ENCODE measurements at places on chromosomes 6 and 20. TPM values are rescaled to one million over a fixed set of nuclear protein-coding genes. Genes with fewer than 3 reads are reported as not detected.
A peak's percentile ranks its signal among the peaks of the same experiment; 100 is the strongest.

- H3K27me3 ChIP-seq, result no peaks in the 10 kb centered on the region
- H3K36me3 ChIP-seq, result no peaks in the 10 kb centered on the region
- H3K4me1 ChIP-seq, result no peaks in the 10 kb centered on the region
- H3K4me3 ChIP-seq, result no peak overlapping the region
- no peak overlapping the region for H3K27ac ChIP-seq
- no peak for DNase-seq
Observed at GRCh38 chr6:145491126-145491525, 244.2 kb downstream of the EPM2A start.

Gene LCA5
- total RNA-seq, result not detected

- H3K27me3 ChIP-seq, result peaks cover 22% of the 10 kb centered on the region
- peaks cover 20% of the 10 kb centered on the region for H3K4me1 ChIP-seq
- H3K4me3 ChIP-seq, result peak overlapping the region; percentile 77
- no peak for DNase-seq
- H3K27ac ChIP-seq, result no peak overlapping the region
Observed at GRCh38 chr6:7261852-7262461, 51.0 kb downstream of the SSR1 start.

Gene IL22RA2
- total RNA-seq, result not detected

DNA sequence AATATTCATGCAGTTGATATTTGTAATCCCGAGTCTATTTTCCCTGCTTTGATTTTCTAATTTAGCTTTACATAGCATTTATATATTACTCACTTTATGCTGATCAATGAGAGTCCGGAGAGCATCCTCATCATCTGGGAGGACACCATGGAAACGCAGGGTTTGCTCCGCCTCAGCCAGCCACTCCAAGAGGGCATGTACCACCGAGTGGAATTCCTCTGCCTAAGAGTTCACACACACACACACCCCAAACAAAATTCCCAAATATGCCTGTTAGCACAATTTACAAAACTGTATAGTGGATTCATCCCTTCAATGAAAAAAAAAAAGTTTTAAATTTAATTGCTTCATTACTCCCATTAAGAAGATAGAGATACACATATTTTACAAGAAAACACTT is 160.7 kb downstream of the DST start:
- DNase-seq, result no peak
- no peaks in the 10 kb centered on the region for H3K4me1 ChIP-seq
- no peak overlapping the region for H3K4me3 ChIP-seq
- no peaks in the 10 kb centered on the region for H3K27me3 ChIP-seq

DNA sequence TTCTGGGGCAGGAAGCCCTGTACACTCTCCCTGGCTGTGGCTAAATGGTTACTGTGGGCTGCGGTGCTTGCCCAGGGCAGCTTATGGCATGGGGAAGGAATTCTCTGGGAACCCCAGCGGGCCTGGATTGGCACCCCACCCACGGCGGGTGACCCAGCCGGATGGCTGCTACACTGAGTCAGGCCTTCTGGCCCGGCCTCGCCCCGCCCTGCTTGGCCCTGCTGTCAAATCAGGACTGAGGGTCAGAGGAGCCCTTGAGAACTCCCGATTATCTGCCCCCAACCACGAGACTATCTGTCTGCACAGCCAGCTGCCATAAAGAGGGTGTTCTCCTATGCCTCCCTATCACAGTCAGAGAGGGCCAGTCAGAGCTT is 7.3 kb upstream of the ITPR3 start:
- no peak for DNase-seq
- H3K4me1 ChIP-seq, result peaks cover 14% of the 10 kb centered on the region
- no peak overlapping the region for H3K27ac ChIP-seq
- H3K36me3 ChIP-seq, result no peaks in the 10 kb centered on the region
- no peak overlapping the region for H3K4me3 ChIP-seq
- H3K27me3 ChIP-seq, result peaks cover 3% of the 10 kb centered on the region

GRCh38 chr20:48638546-48638945 is 189.3 kb downstream of the PREX1 start:
- peaks cover 54% of the 10 kb centered on the region for H3K36me3 ChIP-seq
- no peak overlapping the region for H3K4me3 ChIP-seq
- DNase-seq, result no peak
- no peaks in the 10 kb centered on the region for H3K27me3 ChIP-seq

GRCh38 chr6:155187106-155187505 is 76.7 kb upstream of the CLDN20 start:
- no peak overlapping the region for H3K4me3 ChIP-seq
- no peaks in the 10 kb centered on the region for H3K36me3 ChIP-seq
- H3K27me3 ChIP-seq, result no peaks in the 10 kb centered on the region
- no peak for DNase-seq

DNA sequence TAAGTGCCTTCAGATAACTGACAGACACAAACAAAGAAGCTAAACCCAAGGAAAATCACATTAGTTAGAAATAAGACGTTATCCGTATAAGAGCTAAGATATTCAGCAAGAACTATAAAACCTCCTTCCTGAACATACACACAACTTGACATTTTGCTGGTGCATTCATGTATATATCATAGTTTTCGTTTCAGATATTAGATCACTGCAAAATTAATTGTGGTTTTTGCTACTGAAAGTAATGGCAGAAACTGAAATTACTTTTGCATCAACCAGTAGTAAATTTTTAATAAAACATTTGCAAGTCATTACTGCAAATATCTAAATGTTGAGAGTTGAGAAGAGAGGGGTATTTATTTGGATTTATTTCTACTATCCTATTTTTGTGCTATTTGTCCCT is 26.1 kb upstream of the KCNQ5 start:
- H3K4me3 ChIP-seq, result no peak overlapping the region
- DNase-seq, result no peak
- H3K27ac ChIP-seq, result no peak overlapping the region
- H3K27me3 ChIP-seq, result peaks cover 8% of the 10 kb centered on the region

GRCh38 chr6:27241443-27241842 is 6.1 kb upstream of the PRSS16 start:
- no peak for DNase-seq
- H3K36me3 ChIP-seq, result peaks cover 4% of the 10 kb centered on the region
- no peak overlapping the region for H3K27ac ChIP-seq
- peaks cover 45% of the 10 kb centered on the region for H3K27me3 ChIP-seq

GRCh38 chr6:6886171-6886885 is 221.4 kb upstream of the RREB1 start:
- no peaks in the 10 kb centered on the region for H3K36me3 ChIP-seq
- no peak overlapping the region for H3K27ac ChIP-seq
- H3K4me3 ChIP-seq, result no peak overlapping the region
- peaks cover 7% of the 10 kb centered on the region for H3K4me1 ChIP-seq
- no peaks in the 10 kb centered on the region for H3K27me3 ChIP-seq
- no peak for DNase-seq

DNA sequence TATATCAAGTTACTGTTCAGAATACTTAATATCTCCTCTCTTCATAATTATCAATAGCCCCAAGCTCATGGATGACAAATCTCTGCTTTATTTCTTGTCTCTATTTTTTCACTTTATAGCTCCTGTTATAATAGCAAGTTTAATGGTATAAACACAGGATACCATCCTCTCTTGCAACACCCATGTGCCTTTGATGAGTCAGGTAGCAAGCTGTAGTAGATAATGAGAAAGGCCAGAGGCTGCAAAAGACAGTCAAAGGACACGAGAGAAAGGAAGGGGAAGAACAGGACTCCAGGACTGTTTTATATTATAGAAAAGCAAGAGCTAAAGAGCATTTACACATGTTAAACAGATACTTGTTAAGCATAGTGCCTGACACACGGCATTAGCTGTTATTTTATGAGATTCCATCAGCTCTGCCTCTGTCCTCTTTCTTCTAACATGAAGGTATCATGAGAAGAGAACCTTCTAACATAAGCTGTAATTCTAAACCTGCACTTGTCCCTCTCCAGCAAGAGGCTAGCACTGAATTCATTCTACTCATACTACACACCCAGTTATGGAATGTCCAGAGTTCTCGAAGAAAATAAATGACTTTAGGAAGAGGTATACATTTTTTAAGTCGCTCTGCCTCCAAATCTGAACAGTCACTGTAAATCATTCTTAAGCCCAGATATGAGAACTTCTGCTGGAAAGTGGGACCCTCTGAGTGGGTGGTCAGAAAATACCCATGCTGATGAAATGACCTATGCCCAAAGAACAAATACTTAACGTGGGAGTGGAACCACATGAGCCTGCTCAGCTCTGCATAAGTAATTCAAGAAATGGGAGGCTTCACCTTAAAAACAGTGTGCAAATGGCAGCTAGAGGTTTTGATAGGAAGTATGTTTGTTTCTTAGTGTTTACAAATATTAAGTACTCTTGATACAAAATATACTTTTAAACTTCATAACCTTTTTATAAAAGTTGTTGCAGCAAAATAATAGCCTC is 45.0 kb downstream of the NT5E start:
- H3K27ac ChIP-seq, result no peak overlapping the region
- H3K27me3 ChIP-seq, result no peaks in the 10 kb centered on the region
- no peak for DNase-seq
- H3K4me1 ChIP-seq, result peaks cover 10% of the 10 kb centered on the region
- no peak overlapping the region for H3K4me3 ChIP-seq

- no peaks in the 10 kb centered on the region for H3K36me3 ChIP-seq
- DNase-seq, result no peak
- H3K27ac ChIP-seq, result no peak overlapping the region
- H3K4me1 ChIP-seq, result no peaks in the 10 kb centered on the region
Observed at GRCh38 chr20:1895674-1896483, 672 bp downstream of the SIRPA start.

DNA sequence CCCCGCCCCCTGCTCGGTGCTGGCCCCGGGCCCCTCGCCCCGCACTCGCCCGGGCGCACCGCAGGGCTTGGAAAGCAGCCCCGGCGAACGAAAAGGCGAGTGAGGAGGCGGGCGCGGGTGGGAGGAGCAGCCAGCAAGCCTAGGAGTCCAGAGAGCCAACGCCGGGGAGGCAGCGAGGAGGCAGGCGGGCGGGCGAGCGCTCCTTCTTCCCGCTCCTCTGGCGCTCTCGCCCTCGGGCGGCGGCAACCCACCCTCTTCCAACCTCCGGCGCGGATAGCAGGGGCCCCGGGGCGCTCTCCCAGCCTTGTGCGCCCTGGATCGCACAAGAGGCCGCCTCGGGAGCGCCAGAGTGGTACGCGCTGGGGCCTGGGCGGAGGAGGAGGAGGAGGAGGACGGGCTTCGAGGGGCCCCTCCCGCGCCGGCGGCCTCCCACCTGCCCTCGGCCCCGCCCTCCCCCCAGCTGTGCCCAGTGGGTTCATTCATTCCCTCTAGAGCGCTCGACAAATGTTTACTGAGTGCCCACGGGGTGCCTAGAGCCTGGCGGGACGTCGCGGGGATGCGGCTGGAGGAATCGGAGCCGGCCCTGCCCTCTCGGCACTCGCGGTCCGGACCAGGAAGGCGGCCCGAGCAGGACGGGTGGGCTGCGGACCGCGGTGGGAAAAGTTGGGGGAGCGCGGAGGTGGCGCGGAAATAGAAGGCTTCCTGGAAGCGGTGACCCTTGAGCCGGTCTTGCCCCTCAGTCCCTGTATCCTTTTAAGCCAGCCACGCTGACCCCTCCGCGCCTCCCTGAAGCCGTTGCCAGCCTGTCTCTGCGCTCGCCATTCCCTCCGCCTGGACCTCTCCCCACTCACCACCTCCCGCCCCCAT is at the start of gene BMP7:
Gene BMP7, minus strand, starts transcription at position 351 of the 867 bp plus-strand sequence. CDS start 519 bp downstream, outside the sequence.
- H3K27me3 ChIP-seq, result peaks cover 79% of the 10 kb centered on the region
- no peak for DNase-seq
- H3K4me3 ChIP-seq, result no peak within 1 kb of the TSS
- H3K4me1 ChIP-seq, result no peaks in the 10 kb centered on the region

DNA sequence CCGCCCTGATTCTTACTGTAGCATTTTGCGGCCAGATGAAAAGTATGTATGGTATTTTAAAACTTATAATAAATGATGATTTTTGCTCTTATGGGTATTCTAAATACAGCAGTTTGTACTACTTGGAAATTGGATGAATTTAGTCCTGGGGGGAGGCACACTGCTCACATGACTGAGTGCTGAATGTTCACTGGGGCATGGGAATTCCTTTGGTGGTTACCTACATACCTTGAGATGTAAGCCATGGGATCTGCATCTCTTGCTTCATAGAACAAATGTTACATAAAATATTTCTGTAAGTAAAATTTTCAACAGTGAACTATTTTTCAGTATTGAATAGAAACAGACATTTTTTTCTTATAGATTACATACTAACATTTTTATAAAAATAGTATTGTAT is 71.1 kb downstream of the FIG4 start:
- H3K4me1 ChIP-seq, result peaks cover 16% of the 10 kb centered on the region
- no peak overlapping the region for H3K4me3 ChIP-seq
- H3K27me3 ChIP-seq, result no peaks in the 10 kb centered on the region
- peaks cover 21% of the 10 kb centered on the region for H3K36me3 ChIP-seq

Gene PLTP
- 2.2 TPM for total RNA-seq

GRCh38 chr6:82493467-82493866 is 129.8 kb downstream of the TPBG start:
- H3K27me3 ChIP-seq, result no peaks in the 10 kb centered on the region
- no peak overlapping the region for H3K4me3 ChIP-seq
- no peak for DNase-seq
- no peak overlapping the region for H3K27ac ChIP-seq
- H3K4me1 ChIP-seq, result no peaks in the 10 kb centered on the region

GRCh38 chr20:43771503-43772190 is 44.8 kb upstream of the GTSF1L start:
- no peaks in the 10 kb centered on the region for H3K36me3 ChIP-seq
- DNase-seq, result no peak
- H3K4me1 ChIP-seq, result no peaks in the 10 kb centered on the region
- peaks cover 43% of the 10 kb centered on the region for H3K27me3 ChIP-seq

DNA sequence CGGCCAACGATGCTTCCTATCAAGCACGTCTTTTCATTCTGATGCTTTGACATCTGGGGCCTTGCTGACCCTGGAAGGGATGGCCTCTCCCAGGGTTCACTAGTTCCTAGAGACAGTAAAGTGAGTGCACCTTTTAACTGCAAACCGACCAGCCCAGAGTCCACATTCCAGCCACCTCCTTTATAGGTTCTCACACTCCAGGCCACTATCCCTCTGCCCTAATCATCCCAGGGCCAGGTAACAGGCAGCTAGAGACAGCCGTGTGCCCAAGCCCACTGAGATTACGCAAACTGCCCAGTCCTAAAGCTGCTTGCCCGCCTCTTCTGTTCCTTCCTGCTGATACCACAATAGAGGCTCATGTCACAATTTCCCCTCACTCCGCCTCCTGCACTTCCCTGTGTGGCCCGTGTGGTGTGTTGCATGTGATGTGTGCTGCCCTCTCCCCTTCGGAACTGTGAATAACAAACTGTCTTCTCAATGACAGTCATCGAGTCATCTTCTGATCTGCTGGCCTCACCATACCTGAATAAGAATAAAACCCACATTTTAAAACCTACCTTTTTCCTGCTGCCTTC is 123.7 kb upstream of the EXOC2 start:
- H3K4me3 ChIP-seq, result no peak overlapping the region
- H3K36me3 ChIP-seq, result no peaks in the 10 kb centered on the region
- DNase-seq, result peak; percentile 60
- peaks cover 16% of the 10 kb centered on the region for H3K4me1 ChIP-seq
- H3K27me3 ChIP-seq, result peaks cover 7% of the 10 kb centered on the region

Gene KIF3B
- 15.1 TPM for total RNA-seq

DNA sequence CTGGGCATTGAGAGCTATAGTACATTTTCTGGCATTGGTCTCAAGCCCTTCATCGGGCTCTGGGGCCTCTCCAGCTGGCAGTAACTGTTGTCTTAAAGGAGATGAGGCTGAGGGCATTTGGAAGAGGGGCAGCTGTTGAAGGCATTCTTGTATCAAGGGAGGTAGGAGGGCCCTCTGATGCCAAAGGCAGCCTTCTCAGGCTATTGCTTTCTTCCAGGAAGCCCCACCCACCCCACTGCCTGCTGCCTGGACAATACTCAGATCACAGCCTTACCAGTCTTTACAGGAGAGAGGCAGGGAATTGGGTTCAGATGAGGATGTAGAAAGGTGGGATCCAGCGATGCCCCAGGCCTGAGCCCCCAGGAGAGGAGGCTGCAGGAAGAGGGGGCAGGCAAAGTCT is 46.0 kb downstream of the CPXM1 start:
- H3K4me1 ChIP-seq, result peaks cover 21% of the 10 kb centered on the region
- H3K27me3 ChIP-seq, result peaks cover 55% of the 10 kb centered on the region
- no peak overlapping the region for H3K4me3 ChIP-seq
